ENCODE measurements at places on chromosomes 4 and X. TPM values are rescaled to one million over a fixed set of nuclear protein-coding genes. Genes with fewer than 3 reads are reported as not detected.

The SMR3B gene
- total RNA-seq = not detected

The UBE2D3 gene
- total RNA-seq = 538 TPM

The PRRG3 gene
- total RNA-seq = not detected

The RHOXF2 gene
- total RNA-seq = not detected

The DMD gene
- total RNA-seq = not detected

The WDR17 gene
- total RNA-seq = 3.8 TPM

GRCh38 chrX:108456971-108457477 lies 17.4 kb downstream of the COL4A5 start:
- no peaks in the 10 kb centered on the region for H3K4me1 ChIP-seq

DNA sequence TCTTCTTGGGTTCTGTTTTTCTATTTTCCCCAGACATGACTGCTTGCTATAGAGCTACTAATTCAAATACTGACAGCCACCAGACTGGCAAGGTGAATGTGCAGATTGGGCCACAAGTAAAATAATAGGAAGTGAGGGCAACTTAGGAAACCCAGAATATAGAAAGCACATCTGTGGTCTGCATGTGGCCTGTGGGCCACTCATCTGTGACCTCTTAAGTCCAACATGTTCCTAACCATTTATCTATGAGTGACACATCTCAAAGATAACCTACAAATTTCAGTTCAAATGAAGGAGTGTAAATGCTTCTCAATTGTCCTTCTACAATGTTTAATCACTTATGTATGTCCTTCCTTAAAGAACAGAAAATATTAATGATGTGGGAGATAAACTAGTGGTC lies 128.9 kb downstream of the REELD1 start:
- no peak overlapping the region for H3K4me3 ChIP-seq
- H3K36me3 ChIP-seq = no peaks in the 10 kb centered on the region
- H3K4me1 ChIP-seq = peaks cover 6% of the 10 kb centered on the region
- no peaks in the 10 kb centered on the region for H3K27me3 ChIP-seq
- H3K27ac ChIP-seq = no peak overlapping the region

DNA sequence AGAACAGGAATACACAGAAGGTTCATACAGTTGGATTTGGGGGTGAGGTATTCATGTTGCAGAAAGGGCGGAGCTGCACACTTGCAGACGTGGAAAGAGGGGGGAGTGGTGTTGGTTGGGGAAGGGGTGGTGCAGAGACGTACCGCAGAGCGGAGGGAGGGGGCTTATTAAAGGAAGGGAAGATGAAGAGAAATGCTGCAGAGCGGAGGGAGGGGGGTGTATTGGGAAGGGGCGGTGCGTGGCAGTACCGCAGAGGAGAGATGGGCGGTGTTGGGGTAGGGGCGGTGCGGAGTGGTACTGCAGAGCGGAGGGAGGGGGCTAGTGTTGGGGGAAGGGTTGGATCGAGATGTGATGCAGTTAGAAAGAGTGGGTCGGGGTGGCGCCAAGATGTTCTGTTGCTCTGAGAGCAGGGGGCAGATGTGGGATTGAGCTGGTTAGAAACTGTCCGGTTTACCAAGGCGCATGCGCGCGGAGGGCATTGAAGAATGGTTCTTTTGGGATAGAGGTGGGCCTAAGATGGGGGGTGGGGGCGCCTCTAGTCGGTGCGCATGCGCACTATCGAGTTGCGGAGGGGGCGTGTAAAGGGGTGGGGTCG lies 900 bp downstream of the TRO start:
- no peaks in the 10 kb centered on the region for H3K4me1 ChIP-seq
- no peak overlapping the region for H3K4me3 ChIP-seq
- H3K27ac ChIP-seq = no peak overlapping the region
- DNase-seq = no peak
- H3K36me3 ChIP-seq = no peaks in the 10 kb centered on the region

DNA sequence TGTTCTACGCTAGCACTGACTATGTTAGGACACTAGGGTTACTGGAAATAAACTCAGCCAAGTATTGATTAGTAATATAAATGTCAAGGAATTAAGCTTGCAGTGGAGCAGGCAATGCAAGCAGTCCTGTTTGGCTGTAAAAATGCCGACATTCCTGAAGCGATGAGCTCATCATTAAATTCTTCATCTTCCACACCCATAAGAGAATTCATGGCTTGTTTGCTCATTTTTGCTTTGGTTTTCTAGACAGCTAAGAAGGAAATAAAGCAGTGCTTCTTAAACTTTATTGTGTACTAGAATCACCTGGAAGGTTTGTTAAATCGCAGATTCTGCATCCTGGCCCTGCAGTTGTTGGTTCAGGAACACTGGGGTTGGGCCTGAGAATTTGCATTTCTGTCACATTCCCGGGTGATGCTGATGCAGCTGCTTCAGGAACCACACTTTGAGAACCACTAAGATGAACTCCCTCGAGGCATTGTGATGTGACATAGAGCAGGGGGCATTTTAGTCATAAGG lies 17.8 kb downstream of the ANXA3 start:
- no peak for DNase-seq
- H3K4me1 ChIP-seq = no peaks in the 10 kb centered on the region
- H3K36me3 ChIP-seq = no peaks in the 10 kb centered on the region
- H3K4me3 ChIP-seq = no peak overlapping the region
- H3K27ac ChIP-seq = no peak overlapping the region

DNA sequence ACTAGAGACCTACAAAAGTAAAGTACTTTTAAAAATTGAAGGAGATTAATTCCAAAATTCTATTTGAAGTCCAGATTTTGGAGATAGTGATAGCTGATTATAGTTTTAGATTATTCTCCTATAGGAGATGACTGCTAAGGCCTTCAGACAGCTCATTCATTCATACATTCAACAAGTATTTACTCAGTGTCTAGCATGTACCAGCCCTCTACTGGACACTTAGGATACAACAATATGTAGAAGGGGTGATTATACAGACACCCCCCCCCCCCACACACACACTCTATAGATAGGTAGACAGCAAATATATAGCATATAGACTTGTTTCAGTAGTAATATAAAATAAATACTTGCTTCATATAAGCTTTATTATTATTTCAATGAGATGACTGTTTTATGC lies 60.4 kb upstream of the TAF9B start:
- DNase-seq = peak; percentile 71
- H3K27ac ChIP-seq = no peak overlapping the region
- no peaks in the 10 kb centered on the region for H3K27me3 ChIP-seq
- H3K4me1 ChIP-seq = no peaks in the 10 kb centered on the region
- no peaks in the 10 kb centered on the region for H3K36me3 ChIP-seq

GRCh38 chr4:87150498-87151261 lies 69.7 kb downstream of the KLHL8 start:
- no peak overlapping the region for H3K4me3 ChIP-seq
- H3K27me3 ChIP-seq = no peaks in the 10 kb centered on the region
- no peak overlapping the region for H3K27ac ChIP-seq
- no peaks in the 10 kb centered on the region for H3K36me3 ChIP-seq
- H3K4me1 ChIP-seq = no peaks in the 10 kb centered on the region

DNA sequence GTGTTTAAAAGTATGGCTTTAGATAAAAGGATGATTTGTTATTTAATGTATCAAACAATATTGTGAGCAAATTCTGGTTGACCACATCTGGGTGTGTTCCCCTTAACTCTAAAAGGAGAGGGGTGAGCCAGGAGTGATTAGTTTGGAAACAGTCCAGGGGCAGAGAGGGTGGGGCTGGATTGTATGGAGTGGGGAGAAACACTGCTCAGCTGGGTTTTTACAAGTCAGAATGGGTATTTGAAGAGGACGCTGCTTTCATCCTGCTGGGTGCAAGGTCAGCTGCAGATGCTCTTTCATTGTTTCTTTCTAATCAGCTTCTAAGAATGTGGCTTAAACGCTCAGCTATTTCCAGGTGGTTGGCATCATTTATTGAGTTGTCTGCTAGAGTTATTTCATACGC lies 82.8 kb upstream of the LIMCH1 start:
- no peaks in the 10 kb centered on the region for H3K27me3 ChIP-seq
- DNase-seq = no peak
- H3K4me1 ChIP-seq = no peaks in the 10 kb centered on the region
- no peak overlapping the region for H3K27ac ChIP-seq
- no peaks in the 10 kb centered on the region for H3K36me3 ChIP-seq

- no peaks in the 10 kb centered on the region for H3K27me3 ChIP-seq
- no peak for DNase-seq
- H3K27ac ChIP-seq = no peak overlapping the region
- no peak overlapping the region for H3K4me3 ChIP-seq
Measured at GRCh38 chr4:22668301-22668700, 24.4 kb upstream of the GBA3 start.

DNA sequence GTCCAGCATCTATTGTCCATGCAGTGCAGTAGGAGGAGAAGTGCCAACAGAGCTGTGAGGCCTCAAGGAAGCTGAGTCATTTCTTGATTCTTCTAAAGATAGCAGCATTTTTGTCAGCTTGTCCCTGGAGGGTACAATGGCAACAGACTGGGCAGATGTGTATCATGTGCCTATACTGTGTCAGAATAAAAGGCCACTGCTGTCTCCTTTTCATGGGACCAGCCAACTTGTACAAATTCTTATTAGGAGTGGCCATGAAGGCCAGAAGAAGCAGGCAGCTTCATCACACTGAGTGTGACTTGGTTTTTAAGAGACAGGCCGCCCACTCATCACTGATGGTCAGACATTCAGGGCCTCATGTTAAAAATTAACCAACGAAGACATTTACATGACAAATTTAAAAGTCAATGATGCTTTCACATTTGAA lies 185.0 kb upstream of the FAM241A start:
- no peak overlapping the region for H3K27ac ChIP-seq
- no peaks in the 10 kb centered on the region for H3K4me1 ChIP-seq
- H3K36me3 ChIP-seq = no peaks in the 10 kb centered on the region
- no peak for DNase-seq
- H3K4me3 ChIP-seq = no peak overlapping the region

GRCh38 chr4:45701621-45702020 lies 422.2 kb downstream of the GABRG1 start:
- DNase-seq = no peak
- no peak overlapping the region for H3K4me3 ChIP-seq
- H3K27me3 ChIP-seq = no peaks in the 10 kb centered on the region
- no peaks in the 10 kb centered on the region for H3K4me1 ChIP-seq
- H3K27ac ChIP-seq = no peak overlapping the region

- no peaks in the 10 kb centered on the region for H3K27me3 ChIP-seq
- H3K4me1 ChIP-seq = no peaks in the 10 kb centered on the region
- DNase-seq = no peak
- H3K27ac ChIP-seq = no peak overlapping the region
Measured at GRCh38 chr4:141349236-141349635, 128.5 kb downstream of the ZNF330 start.

DNA sequence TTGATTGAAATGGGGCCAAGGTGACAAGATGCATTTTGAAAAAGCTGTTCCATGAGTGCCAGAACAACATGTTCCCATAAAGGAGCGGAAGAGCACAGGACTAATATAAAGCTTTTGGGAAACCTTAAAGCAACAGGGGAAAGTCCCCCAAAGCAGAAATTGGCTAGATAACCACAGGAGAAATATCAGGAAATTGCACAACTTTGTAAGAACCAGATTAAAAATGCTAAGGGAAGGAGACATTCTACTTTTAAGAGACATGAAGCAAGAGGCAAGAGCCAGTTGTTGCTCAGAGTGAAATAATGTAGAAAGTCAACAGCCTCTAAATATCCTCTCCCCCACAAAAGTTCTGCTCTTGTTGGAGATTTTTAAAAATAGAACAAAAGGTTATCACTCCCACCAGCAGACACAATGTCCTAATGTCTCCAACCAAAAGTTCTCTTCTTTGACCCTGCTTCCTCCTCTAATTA lies 85.2 kb upstream of the LNX1 start:
- no peaks in the 10 kb centered on the region for H3K36me3 ChIP-seq
- DNase-seq = no peak
- H3K4me1 ChIP-seq = no peaks in the 10 kb centered on the region
- H3K27me3 ChIP-seq = no peaks in the 10 kb centered on the region

- H3K36me3 ChIP-seq = no peaks in the 10 kb centered on the region
- no peaks in the 10 kb centered on the region for H3K27me3 ChIP-seq
- no peak overlapping the region for H3K27ac ChIP-seq
- no peaks in the 10 kb centered on the region for H3K4me1 ChIP-seq
Measured at GRCh38 chrX:39477031-39477761, 620.6 kb downstream of the BCOR start.

DNA sequence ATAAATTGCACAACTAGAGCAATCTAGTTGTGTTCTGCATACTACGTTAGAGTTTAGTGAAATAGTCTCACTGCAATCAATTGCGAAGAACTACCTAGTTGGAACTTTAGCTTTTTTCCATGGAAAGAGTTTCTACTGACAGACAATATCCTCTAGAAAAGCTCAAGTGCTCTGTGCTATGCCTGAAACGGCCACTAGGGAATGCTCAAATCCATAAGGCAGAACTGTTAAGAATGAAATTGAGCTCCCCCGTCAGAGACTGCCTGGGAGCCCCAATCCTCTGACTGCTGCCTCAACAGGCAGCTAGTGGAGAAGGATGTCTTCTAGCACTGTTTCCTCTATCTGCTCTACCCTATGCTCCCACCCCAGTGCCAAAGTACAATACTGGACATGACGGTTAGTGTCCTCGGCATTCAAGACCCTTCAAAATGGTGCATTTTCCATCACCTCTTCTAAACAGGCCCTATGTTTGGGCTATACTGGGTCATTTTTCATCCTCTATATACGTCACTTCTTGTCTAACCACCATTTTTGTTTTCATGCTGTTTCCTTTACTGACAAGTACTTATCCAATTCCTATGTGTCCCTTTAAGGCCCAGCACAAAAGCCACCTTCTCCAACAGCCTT lies 35.3 kb downstream of the FRMD7 start:
- no peak overlapping the region for H3K4me3 ChIP-seq
- no peaks in the 10 kb centered on the region for H3K36me3 ChIP-seq
- peaks cover 2% of the 10 kb centered on the region for H3K4me1 ChIP-seq
- H3K27me3 ChIP-seq = no peaks in the 10 kb centered on the region

DNA sequence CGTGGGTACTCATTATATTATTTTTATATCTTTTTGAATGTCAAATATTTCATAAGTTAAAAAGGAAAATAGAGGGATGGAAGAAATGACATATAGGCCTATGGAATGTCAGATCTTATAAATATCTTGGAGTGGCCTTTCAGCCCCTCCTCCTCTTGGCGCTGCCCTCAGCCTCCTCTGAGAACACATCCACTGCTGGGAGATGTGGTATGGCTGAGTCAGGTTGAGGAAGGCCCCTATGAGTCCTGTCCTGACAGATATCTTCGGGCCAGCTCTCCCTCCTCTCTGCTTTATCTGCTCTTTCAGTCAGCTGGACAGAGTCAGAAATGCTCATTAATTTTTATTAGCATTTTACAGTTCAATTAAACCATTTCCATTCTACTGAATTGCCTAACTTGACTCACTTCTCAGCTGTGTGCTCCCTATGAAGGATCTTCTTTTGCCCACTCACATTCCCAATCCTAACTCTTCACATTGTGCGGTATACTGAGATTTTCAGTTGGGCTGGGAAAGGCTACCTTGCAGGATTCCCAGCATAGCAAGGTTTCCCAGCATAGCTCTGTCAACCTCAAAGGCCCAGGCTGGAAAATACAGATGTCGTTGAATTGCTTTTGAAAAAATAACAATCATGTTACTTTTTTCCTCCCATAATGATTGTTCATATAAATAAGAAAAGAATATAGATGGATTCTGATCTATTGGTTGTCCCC lies 128.0 kb downstream of the ARHGEF9 start:
- H3K36me3 ChIP-seq = 0 out of 2 replicates have a peak, but pooled peaks cover 6% of the 10 kb centered on the region
- no peak overlapping the region for H3K27ac ChIP-seq
- H3K4me3 ChIP-seq = no peak overlapping the region
- H3K4me1 ChIP-seq = no peaks in the 10 kb centered on the region
- DNase-seq = no peak

Data from Karpas-422 (cell line).